Right ventricle myocardium inferior (tissue), 1 donor: ENCODE measurements at places on chromosomes 16 and 17.

GRCh38 chr17:21020622-21021021 lies 22.2 kb downstream of the USP22 start:
- DNase-seq = no peak

DNA sequence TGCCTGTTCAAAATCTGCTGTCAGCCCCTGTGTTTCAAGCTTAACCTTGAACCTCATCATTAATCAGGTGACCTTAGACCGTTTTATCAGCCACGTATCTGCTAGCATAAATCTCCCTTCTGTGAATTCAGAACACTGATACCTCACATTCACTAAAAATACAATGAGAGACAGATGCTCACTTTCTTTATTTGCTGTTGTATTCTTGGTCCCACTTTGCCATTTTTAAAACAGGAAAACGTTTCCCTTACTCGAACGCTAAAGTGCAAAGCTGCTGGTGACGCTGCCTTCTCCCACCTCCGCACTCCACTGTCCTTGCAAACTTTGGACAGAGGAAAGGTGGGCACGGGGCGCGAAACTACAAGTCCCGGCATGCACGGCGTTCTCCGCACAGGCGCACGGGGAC lies 220 bp upstream of the ARHGAP44 start:
- no peak for DNase-seq

GRCh38 chr17:48373130-48373830 lies 56.7 kb downstream of the SKAP1 start:
- no peak for DNase-seq

DNA sequence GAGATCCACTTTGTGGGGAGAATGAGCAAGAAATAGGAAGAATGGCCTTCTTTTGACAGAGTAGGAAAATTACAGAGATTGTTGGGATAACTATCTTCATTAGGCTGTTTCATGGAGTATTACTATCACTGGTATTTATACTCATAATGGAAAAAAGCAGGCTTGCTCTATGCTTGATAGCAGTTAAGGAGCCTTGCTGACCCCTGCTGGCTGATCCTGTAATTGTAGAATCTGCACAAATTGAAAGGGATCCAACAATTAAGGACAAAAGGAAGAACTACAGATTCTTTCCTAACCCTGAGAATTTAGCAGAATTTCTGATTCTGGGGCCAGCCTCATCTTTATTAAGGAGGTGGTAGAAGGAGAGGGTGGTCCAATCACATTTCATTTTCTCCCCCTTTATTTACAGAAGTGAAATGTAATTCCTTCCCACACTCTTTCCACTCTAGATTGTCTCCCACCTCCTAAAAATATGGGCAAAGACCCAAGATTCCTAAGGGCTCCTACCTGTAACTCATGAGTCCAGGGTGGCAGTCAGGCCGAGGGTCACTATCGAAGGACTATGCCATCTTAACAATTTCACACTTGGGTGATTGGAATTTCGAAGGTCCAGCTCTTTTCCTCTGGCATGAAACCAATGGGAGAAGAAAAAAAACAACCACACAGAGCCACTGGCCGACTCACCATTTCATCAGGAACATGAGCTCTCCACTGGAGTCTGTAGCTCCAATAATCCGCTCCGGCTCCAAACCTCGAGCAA lies 26.3 kb downstream of the NFE2L1 start:
- DNase-seq = no peak

- DNase-seq = no peak
Observed at GRCh38 chr16:55367301-55367811, 43.4 kb downstream of the IRX6 start.

GRCh38 chr17:57481910-57482391 lies 225.6 kb downstream of the MSI2 start:
- no peak for DNase-seq

GRCh38 chr17:39576187-39576586 lies 31.5 kb downstream of the NEUROD2 start:
- no peak for DNase-seq
